ENCODE measurements at places on chromosomes 12 and 14.

GRCh38 chr12:79661629-79662028, 29.1 kb downstream of the PAWR start:
- no peak for DNase-seq

DNA sequence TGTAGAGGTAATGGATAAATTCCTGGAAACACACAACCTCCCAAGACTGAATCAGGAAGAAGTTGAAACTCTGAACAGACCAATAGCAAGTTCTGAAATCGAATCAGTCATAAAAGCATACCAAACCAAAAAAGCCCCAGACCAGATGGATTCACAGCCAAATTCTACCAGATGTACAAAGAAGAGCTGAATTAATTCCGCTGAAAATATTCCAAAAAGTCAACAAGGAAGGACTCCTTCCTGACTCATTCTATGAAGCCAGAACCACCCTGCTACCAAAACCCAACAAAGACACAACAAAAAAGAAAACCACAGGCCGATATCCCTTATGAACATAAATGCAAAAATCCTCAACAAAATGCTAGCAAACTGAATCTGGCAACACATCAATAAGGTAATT, 81.5 kb downstream of the SLC38A4 start:
- DNase-seq = no peak

DNA sequence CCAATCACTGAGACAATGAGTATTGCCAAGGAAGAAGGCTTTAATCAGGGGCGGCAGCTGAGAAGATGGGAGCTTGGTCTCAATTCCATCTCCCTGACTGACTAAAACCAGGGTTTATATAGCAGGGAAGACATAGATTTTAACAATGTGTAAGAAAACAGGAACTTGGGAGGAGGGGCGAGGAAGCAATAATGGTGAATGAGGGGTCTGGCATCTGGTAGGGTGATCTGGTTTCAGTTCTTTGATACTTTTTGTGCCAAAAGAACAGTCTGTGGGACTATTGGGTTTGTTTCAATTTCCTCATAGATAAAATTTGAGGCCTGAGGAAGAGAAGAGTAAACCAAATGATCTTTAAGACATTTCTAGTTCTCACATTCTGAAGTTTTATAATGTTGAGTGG, 49.2 kb downstream of the FUT8 start:
- DNase-seq = no peak

GRCh38 chr12:30286345-30286926, 409.2 kb downstream of the IPO8 start:
- no peak for DNase-seq

- no peak for DNase-seq
Observed at GRCh38 chr14:31006703-31007102, 18.7 kb upstream of the AP4S1 start.

GRCh38 chr12:110316861-110317260, 35.8 kb downstream of the ATP2A2 start:
- DNase-seq = no peak

- no peak for DNase-seq
Observed at GRCh38 chr14:74695406-74695805, 17.5 kb downstream of the AREL1 start.

- no peak for DNase-seq
Observed at GRCh38 chr14:72519543-72519942, 374.4 kb downstream of the DPF3 start.

GRCh38 chr12:18217966-18218365, 43.4 kb upstream of the PIK3C2G start:
- DNase-seq = no peak

GRCh38 chr12:40222247-40222646, 2.5 kb upstream of the LRRK2 start:
- DNase-seq = no peak

GRCh38 chr14:95664066-95664465, 22.2 kb upstream of the TCL1B start:
- DNase-seq = no peak

- no peak for DNase-seq
Observed at GRCh38 chr12:20006871-20007730, 361.2 kb upstream of the PDE3A start.

- no peak for DNase-seq
Observed at GRCh38 chr14:26851793-26852192, 254.0 kb upstream of the NOVA1 start.

DNA sequence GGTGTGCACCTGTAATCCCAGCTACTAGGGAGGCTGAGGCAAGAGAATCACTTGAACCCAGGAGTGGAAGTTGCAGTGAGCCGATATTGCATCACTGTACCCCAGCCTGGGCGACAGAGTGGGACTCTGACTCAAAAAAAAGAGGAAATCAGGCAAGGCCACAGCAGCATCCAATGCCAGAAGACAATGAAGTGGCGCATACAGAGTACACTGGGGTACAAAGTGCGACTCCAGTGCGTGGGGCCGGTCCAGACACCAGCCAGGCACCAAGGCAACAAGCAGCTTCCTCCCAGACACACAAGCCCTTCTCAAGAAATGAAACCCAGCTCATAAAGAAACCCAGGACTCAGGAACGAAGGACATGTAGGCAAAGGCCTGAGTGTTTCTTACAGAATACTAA, 28.2 kb downstream of the TTC7B start:
- DNase-seq = no peak

DNA sequence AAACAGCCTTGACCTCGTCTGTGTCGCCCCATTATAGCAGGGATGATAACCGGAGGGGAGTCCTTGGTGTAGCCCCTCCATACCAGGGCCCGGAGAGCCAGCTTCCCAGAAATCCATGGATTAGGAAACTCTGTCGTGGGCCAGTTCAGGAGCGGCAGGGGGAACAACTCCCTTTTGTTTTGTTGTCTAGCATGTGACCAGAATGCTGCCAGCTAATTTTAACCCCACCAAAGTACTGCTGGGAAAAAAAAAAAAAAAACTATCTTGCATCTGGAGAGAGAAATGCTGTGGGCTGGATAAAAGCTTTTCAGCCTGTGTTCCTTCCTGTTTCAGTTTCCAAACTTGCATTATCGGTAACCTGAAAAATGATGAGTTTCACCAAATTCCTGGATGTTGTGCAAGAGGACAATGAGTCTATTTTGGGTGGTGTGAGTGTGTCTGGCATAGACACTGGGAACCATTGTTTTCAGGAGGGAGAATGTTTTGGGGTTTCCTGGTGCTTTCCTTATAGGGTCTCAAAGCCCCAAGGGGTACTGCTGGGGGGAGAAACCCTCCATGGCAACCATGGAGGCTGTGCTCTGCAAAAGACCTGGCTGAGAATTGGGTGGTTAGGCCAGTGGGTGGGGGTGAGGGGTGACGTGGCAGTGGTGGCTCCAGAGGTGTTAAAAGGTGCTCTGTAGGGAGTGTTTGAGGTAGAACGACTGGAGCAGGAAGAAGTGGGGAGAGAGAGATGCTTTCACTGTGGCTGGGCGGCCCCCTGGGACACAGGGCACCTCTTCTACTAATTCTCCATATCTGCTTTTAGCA, 14.9 kb upstream of the IRF2BPL start:
- DNase-seq = no peak

GRCh38 chr12:128661226-128661569, 162.6 kb downstream of the SLC15A4 start:
- DNase-seq = no peak

DNA sequence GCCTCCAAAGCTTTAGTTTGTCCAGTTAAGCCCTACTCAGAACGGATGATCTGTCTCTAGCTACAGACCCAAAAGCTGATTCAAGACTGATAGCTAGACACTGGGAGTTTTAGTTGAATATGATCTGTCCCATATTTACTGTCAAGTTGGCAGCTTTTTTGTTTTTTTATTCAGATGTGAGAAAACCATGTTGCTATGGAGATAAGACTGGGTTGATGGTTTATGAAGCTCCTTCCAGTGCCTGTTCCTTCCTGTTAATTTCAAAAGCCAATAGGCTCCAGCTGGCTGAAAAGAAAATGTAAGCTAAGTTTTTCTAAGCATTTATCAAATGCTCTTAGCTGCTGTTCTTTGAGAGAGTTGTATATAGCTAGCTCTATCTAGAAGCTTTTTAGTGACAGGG, 4.7 kb downstream of the DYNLL1 start:
- no peak for DNase-seq

DNA sequence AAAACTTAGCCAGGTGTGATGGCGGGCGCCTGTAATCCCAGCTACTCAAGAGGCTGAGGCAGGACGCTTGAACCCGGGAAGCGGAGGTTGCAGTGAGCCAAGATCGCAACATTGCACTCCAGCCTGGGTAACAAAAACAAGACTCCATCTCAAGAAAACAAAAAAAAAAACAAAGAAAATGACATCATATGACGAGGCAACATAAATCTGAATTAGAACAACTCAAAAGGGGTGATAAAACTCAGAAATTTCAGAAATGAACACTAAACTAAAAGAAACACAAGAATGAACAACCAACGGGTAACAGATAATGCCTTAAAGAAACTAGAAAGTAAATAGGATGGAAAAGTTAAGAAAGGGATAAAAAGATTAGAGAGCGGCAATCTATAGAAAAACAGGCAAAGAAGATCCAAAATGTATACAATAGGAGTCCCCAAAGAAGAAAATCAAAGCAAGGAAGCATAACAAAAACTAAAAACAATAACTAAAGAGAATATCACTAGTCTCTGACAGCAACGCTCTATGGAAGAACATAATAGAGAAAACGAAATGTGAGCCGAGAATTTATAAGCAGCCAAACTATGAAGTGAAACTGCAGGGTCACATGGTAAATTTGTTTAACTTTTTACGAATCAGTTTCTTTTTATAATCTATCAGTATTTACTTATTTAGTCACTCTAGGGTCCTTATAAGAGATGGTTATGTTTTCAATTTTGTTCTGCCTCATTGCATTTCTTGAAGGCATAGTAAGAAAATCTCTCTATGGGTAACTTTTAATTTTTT, 45.7 kb downstream of the SPPL3 start:
- DNase-seq = no peak

DNA sequence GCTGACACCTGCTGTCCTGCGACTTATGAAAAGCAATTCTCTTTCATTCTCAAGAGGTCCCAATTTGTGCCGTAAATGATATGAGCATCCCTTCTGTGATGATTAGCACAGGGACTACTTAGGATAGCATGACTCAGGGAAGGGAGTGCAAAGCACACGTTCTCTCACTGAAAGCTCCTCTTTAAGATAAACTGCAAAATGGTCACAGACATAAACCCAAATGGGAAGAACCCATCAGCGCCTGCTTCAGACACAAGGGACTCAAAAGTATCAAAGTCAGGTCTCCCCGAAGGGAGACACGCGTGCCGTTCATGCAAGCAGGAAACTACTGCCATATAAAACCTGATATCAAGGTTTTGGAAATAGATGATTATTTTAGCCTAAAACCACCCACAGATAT, 33.9 kb upstream of the PIWIL1 start:
- no peak for DNase-seq

DNA sequence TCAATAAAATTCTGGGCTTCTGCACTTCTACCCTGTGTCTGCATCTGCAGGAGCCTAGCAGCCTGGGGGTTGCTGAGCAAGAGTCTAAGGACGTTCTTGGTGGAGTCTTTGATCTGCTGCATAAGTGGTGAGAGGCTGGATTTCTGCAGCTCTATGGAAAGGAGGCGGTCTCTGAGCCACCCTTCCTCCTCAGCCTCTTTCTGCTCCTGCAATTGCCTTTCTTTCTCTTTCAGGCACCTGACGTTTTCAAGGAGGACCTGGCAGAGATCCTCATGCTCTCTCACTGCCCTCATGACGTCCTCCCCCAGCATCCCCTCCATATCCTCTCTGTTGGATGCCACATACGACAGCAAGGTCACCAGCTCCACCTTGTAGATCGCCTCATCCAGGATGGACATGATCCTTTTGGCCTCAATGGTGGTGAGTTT, 13.6 kb upstream of the TPCN1 start:
- no peak for DNase-seq

GRCh38 chr14:70888681-70889175, 18.5 kb upstream of the PCNX1 start:
- no peak for DNase-seq

DNA sequence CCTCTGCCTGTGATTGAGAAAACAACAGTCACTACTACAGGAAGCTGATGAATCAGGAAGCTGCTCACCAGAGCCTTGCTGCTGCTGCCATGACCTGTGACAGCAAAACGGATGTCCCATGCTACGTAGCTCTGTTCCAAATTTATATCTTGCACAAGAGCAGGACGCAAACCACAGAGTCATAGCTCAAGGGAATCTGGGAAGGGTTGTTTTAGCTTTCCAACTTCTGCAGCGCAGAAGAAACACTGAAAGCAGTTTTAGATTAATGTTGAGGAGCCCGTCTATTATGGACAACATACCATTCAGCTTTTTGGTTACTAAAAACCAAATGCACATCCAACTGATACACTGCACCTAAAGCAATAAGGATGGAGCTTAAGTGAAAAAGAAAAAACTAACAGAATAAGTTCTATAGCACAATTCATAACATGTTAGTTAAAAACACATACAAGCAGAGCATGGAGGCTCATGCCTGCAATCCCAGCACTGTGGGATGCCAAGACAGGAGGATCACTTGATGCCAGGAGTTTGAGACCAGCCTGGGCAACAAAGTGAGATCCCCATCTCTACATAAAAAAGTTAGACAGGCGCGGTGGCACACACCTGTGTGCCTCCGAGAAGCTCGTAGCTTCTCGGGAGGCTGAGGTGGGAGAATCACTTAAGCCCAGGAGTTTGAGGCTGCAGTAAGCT, 1.7 kb upstream of the ANKRD33 start:
- no peak for DNase-seq

DNA sequence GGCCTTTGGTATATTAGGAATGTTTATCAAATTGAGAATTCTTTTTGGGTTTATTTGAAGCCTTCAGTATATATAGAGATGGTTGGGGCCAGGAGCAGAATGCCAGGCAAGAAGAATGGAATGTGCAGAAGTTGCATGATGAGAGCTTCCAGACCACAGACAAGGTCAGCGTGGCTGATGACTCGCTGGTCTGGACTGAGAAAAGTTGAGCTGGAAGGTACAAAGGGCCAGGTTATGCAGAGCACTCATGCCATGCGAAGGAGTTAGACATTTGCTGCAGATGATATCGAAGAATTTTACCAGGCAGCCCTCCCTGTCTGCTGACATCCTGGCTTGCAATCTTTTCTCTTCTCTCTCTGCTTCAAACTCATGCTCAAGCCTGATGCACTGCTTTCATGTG, 196.2 kb upstream of the ARHGAP5 start:
- no peak for DNase-seq

DNA sequence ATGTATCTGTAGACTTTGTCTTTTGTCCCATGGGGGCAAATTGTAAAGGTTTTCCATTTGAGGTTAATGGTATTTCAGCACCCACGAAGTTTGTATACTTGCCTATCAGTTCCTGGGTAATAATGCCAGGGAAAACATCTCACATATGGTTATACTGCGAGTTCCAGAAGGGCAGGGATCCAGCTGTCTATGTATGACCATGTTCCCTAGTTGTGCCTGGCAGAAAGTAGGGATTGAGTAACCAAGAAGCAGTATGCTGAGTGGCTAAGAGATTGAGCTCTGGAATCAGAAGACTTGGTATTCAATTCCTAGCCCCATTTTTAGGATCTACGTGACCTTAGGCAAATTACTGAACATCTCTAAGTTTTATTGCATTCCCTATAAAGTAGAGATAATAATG, 173.2 kb upstream of the PWP1 start:
- no peak for DNase-seq

GRCh38 chr14:44463356-44464004, 43.6 kb downstream of the FSCB start:
- DNase-seq = no peak

Data from stimulated activated CD4-positive, alpha-beta T cell treated with anti-CD3 and anti-CD28 coated beads, Interleukin-1b, Interleukin-23, amount 100 ng/mL, for 1 hour (primary cell).